GM13976 (cell line): ENCODE measurements at places on chromosomes 3 and 15.

DNA sequence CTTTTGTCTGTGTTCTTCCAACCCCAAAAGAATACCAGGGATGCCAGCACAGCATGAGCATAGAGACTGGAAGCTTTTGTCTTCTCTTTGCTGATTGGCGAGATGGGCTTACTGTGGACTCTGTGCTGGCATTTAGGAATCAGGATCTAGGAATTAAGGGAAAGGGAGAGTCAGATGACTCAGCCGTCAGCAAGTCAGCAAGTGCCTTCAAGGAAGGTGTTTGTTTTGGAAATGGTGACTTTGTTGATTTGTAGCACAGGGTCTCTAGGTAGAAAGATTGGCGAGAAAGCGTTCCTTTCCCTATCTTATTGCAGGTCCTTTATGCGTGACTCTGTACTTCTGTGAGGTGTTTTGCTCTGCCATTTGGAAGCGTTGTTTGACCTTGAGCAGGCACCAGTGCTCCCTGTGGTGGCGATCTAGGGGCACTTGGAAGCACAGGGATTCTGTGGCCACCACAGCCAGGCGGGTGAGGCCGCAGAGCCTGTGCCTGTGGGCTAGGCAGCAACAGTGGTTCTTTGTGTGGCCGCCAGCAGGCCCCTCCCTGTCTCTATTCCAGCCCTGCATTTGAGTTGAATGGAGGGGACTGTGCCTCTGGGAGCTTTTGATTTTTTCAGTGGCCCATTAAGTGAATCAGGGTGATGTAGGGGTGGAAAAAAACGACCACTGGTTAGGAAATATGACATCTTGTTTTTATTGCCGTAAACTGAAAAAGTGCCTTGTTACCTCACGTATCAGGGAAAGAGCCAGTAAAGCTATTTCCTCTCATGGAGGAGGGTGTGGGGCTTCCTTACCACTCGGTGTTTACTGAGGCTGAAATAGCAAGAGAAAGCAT, 19.0 kb downstream of the FAN1 start:
- no peak for DNase-seq

- DNase-seq, result no peak
These were observed 1097.6 kb upstream of the CFAP20DC start for GRCh38 chr3:60147249-60147950.

GRCh38 chr3:99536555-99537314, 101.7 kb upstream of the COL8A1 start:
- DNase-seq, result no peak

DNA sequence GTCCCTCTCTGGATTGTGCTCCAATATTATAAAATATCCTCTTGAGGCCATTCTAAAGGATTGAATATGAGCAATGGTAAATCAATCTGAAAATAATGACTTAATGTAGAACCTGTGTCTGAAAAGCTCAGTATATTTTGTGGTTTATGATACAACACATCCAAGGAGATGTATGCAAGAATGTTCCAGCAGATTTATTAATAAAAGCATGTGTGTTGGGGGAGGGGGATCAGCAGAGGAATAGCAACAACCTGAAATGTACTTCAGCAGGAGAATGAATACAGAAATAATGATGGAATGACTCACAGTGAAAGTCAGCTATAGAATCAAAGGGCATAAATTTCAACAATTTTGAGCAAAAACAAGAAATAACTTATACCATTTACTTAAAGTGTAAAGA, 56.7 kb upstream of the NUDT16 start:
- no peak for DNase-seq

DNA sequence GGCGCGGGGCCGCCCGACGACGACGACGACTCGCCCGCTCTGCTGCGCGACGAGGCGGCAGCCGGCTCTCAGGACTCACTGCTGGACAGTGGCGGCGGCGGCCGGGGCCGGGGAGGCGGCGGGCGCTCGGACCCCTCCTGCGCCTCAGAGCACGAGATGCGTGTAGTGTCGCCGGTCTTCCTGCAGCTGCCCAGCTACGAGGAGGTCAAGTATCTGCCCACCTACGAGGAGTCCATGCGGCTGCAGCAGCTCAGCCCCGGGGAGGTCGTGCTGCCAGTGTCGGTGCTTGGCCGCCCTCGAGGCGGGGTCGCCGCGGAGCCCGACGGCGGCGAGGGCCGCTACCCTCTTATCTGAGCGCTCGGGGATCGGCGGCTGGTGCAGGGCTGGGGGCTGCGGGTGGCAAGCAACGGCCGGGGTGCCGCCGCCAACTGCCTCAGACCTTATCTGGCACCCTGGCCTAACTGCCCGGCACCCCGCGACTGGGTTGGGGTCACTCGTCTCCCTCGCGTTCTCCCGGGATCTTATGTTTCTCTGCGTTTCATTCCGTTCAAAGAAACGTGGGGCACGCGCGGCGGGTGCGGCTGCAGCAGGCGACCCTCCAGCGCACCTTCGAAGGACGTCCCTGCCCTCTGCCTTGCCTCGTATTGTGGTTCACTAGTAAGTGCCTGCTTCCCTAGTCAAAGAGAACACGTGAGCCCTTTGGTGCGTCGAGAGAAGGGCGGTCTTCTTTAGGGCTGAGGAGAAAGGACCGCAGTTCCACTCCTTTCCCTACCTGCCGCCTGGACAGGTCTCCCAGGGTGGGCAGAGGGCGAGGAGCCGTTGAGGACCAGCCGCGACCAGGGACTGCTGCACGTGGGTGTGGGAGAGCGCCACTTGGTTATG, 1.0 kb downstream of the C3orf80 start:
- DNase-seq, result peak; percentile 52

GRCh38 chr3:7733933-7734332, 767.7 kb upstream of the LMCD1 start:
- no peak for DNase-seq

DNA sequence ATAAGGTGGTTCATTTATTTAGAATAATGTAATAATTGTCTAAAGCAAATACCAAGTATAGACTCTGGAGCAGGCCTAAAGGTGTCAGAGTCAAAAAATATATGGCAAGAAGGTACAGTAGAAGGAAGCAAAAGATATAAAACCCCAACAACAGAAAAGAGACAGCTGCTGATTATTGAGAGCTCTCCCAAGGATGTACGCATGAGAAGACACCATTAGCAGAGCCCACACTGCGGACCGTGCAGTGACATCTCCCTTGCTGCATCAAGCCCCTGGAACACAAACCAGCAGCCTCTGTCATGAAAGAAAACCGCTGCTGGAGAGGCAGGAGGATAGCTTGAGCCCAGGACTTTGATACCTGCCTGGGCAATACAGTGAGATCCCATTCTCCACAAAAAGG, 18.0 kb upstream of the SLC6A20 start:
- DNase-seq, result no peak

GRCh38 chr3:142861926-142862325, 27.0 kb downstream of the PCOLCE2 start:
- DNase-seq, result no peak

GRCh38 chr3:10986592-10986991, 6.0 kb upstream of the SLC6A1 start:
- DNase-seq, result no peak

DNA sequence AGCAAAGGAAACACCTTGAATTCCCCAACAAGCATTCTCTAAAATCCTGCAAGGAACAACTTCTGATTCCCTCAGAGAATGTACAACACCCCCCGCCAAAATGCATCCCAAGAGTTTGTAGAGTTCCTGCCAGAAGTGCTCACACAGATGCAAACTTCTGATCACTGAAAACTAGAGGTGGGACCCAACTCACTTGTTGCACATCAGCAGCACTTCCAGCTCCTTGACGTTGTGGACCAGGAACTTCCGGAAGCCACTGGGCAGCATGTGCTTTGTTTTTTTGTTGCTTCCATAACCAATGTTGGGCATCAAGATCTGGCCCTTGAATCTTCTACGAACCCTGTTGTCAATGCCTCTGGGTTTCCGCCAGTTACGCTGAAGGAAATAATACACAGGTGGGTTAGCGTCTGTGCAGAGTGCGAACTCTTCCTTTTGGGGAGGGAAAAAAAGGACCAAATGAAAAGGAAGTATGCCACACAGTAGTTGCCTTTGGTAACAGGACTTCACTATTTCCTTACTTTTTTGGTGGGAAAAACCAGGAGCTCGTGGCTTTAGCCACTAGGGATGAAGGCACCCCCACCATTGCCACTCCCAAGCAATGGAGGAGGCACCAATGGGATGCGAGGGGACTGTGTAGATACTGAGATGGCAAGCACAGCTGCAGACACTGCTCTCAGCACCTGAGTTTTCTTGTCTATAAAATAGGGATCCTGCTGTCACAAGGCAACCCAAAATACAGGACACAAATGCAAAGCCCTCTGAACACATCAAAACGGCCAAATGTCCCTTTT, 2.0 kb downstream of the RPL32 start:
- no peak for DNase-seq

DNA sequence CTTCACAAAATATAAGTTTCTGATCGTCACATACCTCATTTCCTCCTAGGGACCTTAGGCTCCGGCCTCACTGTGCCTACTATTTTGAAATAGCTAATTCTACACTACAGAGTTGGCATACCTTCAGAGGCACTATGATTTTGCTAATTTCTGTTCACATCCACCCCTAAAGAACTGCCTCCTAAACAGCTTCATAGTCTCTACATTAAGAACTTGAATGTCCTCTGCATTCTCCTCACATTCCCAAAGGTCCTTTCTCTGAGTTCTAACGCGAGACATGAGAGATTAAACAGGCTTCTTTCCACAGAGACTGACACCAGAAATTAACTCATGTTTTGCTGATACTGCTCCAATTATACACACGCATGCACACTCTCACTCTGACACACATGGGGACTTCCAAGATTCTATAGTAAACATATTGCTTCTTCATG, 75.5 kb downstream of the DLG1 start:
- DNase-seq, result no peak

DNA sequence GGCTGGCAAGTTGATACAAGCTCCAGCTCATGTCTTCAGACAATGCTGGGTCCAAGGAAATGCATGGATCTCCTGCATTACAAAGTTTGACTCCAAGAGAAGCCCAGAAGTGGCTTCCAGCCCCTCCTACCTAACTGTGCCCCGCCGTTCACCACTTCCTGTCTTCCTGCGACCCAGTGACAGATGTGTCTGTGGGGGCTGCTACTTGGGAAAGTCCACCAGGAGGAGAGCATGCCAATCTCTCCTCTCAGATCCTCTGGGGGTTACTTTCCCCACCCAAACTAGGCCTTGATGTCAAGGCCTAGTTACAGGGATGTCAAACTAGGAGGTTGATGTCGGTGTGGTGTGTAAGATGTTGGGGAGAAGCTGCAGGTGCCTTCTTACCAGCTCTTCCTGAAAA, 133.6 kb upstream of the RASGRP1 start:
- no peak for DNase-seq

DNA sequence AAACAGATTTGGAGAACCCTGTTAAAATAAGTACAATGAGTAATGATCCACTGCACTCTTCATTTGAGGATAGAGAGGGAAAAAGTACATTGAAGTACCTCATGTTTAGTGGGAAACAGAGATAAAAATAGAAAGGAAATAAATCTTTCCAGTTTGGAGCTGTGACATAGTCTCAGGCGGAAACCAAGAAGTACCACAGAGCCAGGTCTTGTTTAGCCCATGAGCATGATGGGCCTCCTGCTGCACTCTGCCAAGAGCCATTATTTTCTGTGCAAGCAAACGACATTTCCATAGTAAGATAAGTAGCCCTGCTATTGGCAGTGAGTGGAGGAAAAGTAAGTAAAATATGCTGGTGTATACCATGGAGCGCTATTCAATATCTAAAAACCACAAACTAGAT, 796.1 kb downstream of the TBL1XR1 start:
- DNase-seq, result no peak

DNA sequence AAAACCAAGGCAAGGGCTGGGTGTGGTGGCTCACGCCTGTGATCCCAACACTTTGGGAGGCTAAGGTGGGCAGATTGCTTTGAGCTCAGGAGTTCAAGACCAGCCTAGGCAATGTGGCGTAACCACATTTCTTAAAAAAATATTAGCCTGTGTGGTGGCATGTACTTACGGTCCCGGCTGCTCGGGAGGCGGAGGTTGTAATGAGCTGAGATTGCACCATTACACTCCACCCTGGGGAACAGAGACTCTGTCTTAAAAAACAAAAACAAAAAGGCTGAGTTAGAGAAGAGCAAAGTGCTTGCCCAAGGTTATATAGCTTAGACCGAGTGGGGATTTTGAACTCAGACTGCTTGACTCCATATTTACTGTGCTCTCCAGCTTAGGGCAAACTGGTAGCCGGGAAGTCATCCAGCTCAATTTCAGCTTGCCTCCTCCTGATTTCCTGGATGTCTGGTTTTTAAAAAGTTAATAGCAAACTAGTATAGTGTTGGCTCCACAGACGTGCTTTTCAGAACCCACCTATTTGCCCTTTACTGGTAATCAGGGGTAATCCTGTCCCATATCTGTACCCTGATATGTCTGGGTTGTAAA, 138.9 kb downstream of the CACNA1D start:
- no peak for DNase-seq

- DNase-seq, result no peak
These were observed 176.8 kb downstream of the MEGF11 start for GRCh38 chr15:66076591-66077319.

GRCh38 chr3:193544289-193544688, 10.4 kb downstream of the ATP13A4 start:
- DNase-seq, result no peak

- no peak for DNase-seq
These were observed 152.0 kb downstream of the KLHL25 start for GRCh38 chr15:85642693-85643066.

GRCh38 chr15:78374436-78375393, 34.6 kb downstream of the CRABP1 start:
- no peak for DNase-seq

- DNase-seq, result no peak
These were observed 254.0 kb upstream of the SOX2 start for GRCh38 chr3:181457756-181458155.

GRCh38 chr3:108461661-108462111, 48.7 kb downstream of the MYH15 start:
- DNase-seq, result no peak

- no peak for DNase-seq
These were observed 51.5 kb downstream of the IGF1R start for GRCh38 chr15:98699591-98700424.

DNA sequence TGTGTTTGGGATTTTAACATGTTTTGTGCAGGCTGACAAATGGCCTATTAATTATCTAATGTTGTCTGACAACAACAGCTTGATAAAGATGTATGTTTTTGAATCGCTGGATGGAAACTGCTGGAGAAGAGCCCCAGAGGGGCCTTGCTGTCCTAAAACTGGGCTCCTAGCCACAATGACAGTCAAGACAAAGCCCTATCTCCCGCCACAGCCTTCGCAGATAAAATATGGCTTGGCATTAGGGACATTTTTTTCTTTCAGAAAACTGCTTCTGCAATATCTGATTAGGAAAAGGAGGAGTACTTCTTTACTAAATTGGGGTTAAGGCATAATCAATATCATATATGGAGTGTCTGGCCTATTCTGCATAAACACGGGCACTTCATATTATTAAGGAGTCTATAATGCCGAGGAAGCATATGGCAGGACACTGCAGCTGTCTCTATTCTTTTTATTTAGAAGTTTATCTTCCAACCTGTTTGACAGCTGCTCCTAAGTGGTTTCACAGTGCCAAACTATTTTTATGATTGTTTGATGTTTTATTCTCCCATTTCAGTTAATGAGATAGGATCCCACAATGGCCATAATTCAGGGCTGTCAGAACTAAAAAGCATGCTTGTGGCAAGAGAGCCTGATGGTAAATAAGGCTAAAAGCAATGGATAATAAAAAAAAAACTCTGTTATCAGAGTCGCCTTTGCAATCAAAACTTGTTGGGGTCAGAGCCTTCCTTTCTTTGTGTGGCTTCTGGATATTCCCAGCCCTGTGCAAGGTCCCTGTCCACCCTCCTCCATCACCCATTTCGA, 210.1 kb downstream of the MECOM start:
- DNase-seq, result no peak

GRCh38 chr3:12944413-12944812, 103.0 kb upstream of the RPL32 start:
- no peak for DNase-seq

GRCh38 chr3:183178833-183179549, 16.5 kb upstream of the LAMP3 start:
- peak; percentile 80 for DNase-seq
